Neural progenitor cell (in vitro differentiated cells): ENCODE measurements at places on chromosomes 5 and 9.
A peak's percentile ranks its signal among the peaks of the same experiment; 100 is the strongest.

DNA sequence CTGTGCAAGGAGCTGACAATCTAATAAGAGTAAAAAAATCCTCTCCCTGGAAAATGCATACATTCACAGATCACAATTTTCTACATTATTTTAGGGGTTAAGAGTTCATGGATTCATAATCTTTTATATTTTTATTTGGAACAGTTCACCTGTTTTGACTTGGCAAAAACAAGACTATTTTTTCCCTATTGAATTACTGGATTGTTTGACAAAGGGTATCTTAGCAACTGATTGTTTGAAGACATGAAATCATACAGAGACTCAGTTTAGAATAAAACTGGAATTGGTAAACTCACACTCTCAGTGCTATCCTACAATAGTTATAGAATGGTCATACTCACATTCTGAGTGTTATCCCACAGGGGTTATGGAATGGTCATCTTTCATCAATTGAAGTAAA lies 358.2 kb upstream of the PTGER4 start:
- DNase-seq, result no peak

- DNase-seq, result no peak
These were observed 421.0 kb downstream of the KDM4C start for GRCh38 chr9:7178729-7179128.

DNA sequence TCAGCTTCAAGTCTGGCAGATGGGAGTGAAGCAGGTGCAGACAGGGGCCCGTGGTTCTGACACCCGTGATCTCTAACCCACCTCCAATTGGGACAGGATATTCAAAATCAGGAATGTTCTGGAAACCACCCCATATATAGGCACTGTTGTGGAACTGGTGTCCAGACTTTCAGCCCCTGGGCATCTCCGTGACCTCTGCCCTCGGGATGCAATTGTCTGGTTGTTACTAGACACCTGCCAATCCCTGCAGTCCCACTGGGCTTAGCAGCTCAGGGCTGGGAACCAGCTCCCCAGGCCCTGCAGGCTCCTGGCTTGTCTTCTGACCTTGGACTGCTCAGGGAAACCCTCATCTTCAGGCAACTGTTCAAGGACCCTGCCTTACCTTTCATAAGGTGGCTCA lies 38.8 kb downstream of the NTNG2 start:
- DNase-seq, result no peak

DNA sequence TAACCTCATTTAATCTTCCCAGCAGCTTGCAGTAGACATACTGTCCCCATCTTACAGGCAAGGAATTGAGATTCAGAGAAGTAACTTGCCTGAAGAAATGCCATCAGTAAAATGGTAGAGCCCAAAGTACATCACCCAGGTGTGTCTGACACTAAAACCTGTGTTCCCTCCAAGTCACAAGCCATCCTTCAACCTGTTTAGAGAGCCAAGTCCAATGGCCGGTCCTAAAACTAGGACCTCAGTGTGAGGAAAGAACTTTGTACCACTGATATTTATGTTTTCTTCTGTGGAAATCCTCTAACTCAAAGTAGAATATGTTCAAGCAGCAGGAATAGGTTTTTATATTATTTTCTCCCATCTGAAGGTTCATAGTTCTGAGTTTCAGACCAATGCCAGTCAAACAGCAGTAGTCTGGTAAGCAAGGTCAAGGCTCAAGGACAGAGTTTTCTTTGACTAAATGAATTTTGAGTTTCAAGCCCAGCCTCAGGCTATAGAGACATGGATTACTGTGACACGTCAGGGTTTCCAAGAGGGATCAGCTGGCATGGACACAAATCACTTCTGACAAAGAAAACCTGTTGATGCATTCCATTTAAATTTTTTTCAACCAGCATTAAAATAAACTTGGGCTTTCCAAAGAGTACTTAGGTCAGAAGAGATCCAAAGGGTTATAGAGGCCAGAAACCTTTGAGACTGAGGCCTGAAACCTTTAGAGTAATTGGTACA lies 80.9 kb upstream of the PLPP6 start:
- no peak for DNase-seq

- peak; percentile 37 for DNase-seq
These were observed 108.2 kb upstream of the SPATA31D4 start for GRCh38 chr9:81819859-81820546.

- no peak for DNase-seq
These were observed 26.3 kb upstream of the GABRP start for GRCh38 chr5:170757182-170757601.

DNA sequence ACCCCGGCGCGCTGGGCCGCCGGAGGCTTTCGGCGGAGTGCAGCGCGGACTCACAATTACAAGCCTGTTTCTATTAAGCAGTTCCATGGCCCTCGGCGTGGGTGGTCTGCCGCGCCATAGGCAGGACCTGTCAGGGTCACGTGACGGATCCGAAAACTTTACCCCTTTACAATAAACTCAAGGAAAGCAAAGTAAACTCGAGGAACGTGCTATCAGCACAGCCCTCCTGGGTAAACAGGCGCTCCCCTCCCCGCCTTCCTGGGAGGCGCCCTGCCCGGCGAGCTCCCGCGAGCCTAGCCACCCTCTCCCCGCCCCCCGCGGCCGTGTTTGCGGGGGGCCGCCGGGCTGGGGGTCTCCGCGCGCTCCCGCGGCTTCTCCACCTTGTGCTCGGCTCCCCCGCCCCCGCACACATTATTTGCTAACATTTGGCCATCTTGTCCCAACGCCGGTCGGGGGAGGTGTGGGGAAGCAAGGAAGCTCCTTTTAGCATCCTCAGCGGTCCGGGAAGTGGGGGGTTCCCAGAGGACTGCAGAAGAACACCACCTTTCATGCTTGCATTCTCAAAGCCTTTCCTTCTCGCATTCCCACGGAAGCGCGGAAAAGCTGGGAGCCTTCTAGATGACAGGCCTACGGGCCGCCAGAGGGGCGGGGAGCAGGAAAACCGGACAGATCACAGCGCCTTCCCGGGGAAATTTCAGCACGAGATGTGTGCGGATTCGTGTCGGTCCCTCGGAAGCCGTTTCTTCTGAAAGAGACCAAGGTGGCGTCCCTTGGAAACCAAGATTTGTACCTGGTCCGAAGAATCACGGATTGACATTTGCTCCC lies at the start of gene PTCH1:
Gene PTCH1, minus strand, starts transcription at position 238 of the 825 bp plus-strand sequence.
- peak; percentile 91 for DNase-seq

DNA sequence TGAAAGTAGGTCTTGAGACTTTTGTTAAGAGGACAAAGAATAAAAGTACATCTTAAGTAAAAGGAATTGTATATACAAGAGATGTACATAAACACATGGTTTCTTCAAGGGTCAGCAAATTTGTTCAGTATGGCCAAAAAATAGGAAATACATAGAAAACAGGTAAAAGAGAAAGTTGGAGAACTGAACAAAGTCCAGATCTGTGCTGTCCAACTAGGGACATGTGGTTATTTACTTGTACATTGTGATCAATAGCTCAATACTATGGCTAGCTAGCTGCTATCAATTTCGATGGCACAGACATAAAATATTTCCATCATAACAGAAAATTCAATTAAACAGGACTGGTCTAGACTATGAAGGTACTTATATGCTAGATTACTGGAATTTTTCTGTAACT lies 92.3 kb downstream of the RAPGEF6 start:
- no peak for DNase-seq

- DNase-seq, result no peak
These were observed 669.0 kb downstream of the LRRC70 start for GRCh38 chr5:63247651-63248050.

- DNase-seq, result no peak
These were observed 48.9 kb downstream of the APBA1 start for GRCh38 chr9:69623276-69623675.

DNA sequence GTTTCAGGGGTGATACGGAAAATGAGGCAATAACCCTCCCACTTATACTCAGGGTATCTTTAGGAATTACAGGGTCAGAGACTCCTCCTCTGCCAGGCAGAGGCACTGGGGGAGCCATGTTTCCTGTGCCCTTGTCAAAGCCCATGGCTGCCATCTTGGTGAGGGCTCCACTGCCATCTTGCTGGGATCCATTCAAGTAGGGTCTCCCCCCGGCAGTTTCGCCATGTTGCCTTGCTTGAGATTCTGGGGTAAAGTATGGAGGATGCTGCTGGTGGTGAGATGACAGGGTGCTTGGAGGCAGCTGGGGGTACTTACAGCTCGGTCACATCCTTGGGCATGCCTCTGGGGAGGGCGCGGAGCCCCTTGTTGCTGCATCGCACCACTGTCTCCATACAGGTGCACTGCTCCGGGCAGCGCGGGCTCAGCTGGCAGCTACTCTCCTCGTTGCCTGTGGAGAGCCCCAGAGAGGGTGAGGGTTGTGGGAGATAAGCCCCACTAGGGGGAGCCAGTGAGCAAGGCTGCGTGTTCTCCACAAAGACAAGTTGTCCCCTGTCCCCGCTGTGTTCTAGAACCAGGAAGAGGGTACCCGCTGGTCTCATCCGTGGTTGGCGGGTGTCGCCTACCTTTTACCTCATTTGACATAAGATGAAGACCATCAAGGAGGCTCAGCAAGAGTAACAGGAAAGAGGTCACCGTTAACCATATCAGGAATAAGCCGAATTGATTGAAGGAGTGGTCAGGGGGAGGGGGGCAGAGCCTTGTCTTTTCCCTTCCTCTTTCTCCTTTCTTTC lies 169.0 kb upstream of the PANK3 start:
- DNase-seq, result peak; percentile 83

DNA sequence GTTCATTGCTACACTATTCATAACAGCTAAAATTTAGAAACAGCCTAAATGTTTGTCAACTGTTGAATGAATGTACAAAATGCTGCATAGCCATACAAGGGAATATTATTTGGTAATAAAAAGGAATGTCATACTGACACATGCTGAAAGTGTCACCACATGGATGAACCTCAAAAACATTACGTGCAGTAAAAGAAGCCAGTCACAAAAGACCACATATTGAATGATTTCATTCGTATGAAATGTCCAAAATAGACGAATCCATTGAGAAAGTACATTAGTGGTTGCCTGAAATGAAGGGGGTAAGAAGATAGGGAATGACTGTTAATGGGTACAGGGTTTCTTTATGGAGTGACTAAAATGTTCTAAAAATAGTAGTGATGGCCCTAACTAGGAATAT lies 11.6 kb upstream of the ECM2 start:
- no peak for DNase-seq

DNA sequence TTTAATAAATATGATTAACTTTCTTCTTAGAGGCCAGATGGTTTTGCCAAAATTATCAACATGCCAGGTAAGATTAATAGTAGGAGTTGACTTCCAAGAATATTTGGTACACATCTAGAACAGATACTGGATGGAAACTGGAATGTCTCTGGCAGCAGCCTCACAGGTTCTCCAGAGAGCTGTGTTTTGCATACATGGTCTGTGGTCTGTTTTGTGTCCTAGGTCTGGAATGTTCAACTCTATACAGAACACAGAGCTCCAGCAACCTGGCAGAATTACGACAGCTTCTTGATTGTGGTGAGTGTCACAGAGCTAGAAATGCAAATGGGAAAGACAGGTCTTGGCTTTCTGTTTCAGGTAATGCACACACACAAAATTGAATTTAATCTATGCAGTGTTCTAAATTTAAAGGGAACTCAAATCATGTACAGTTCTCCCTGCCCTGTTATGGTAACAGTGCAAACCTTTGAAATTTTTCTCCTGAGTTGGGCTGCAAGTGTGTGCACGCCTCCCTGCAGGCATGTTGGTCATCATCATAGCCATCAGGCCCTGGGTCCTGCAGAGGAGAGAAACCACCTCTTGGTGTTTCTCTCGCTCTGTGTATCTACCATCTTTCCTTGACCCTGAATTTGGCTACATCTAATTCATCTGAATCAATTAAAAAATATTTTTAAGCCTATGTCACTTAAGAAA lies 58.3 kb downstream of the PIK3R1 start:
- no peak for DNase-seq

GRCh38 chr9:27333241-27334052 lies 36.5 kb upstream of the EQTN start:
- peak; percentile 91 for DNase-seq

DNA sequence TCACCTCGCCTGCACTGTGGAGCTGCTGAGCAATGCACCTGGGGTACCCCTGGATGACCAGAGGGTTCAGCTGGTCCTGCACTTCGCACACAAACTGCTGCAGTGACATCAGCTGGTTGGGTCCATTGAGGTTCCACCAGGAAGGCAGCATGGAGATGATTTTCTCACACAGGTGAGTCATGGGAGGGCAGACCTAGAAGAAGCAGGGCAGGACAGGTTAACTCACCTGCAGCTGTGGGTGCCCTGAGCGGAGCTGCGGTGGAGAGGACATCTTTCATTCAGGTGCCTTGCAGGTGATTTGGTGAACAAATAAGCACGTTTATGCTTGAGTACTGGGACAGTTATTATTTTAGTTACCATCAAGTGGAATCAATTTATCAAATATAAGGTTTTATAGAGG lies 73.6 kb downstream of the CTSL start:
- no peak for DNase-seq

DNA sequence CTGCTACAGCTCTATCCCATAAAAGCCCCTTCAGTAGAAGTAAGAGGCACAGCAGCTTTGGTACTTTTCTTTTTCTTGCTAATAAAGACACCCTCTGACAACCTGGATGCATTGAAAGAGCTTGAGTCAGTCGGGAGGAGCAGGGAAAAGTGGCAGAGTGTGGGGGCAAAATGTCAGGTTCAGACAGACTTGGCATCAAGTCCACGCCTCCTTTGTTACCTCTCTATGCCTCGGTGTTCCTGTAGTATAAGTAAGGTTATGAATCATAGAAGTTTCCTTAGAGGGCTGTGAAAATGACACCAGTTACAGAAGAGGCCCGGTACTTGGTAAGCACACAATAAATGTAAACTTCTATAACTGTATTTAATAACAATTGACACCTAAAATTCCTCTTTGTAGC lies 133.9 kb downstream of the ESM1 start:
- no peak for DNase-seq

DNA sequence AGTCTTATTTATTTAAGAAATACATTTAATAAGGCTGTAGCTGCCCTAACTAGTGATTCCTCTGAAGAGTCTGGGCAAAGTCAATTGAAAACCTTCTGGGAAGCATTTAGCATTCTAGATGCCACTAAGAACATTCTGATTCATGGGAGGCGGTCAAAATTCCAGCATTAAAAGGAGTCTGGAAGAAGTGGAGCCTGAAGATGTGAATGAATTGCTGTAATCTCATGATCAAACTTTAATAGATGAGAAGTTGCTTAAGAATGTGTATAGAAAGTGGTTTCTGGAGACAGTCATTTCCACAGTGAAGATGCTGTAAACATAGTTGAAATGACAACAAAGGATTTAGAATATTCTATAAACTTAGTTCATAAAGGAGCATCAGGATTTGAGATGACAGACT lies 61.4 kb downstream of the WDR41 start:
- no peak for DNase-seq

- DNase-seq, result no peak
These were observed 256.3 kb downstream of the NFIB start for GRCh38 chr9:14057368-14058324.

- no peak for DNase-seq
These were observed 38.5 kb upstream of the FOXI1 start for GRCh38 chr5:170067152-170067551.

DNA sequence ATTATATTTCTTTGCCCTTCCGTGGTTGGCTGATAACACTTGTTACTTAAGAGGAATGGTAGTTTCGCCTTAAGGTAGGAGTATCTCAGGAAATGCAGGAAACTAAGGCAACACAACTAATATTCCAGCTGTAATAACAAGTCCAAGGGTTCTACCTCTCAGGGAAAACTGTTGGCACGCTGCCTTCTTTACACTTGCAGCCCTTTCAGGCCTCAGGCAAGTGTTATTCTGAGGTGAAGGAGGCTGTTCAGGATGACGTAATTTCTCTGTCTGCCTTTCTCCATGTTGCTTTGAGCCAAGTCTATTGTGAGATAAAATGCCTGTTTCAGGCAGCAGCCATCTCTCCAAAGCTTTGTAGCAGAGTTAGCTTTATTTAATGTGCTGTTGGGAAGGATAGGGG lies 38.0 kb downstream of the VCAN start:
- DNase-seq, result peak; percentile 9
